Large intestine (tissue), 12 donors: ENCODE measurements at places on chromosomes 4 and X. TPM values are rescaled to one million over a fixed set of nuclear protein-coding genes. Genes with fewer than 3 reads are reported as not detected.

- peaks cover 21% of the 10 kb centered on the region for H3K4me1 ChIP-seq
- peak; percentile 75 for DNase-seq
- peak overlapping the region; percentile 54 for H3K27ac ChIP-seq
- no peaks in the 10 kb centered on the region for H3K27me3 ChIP-seq
- no peak overlapping the region for H3K4me3 ChIP-seq
These were observed 290.6 kb upstream of the BOD1L1 start for GRCh38 chr4:13918110-13918509.

- no peaks in the 10 kb centered on the region for H3K36me3 ChIP-seq
- no peaks in the 10 kb centered on the region for H3K4me1 ChIP-seq
- no peak overlapping the region for H3K4me3 ChIP-seq
- H3K27me3 ChIP-seq, result no peaks in the 10 kb centered on the region
- H3K27ac ChIP-seq, result no peak overlapping the region
These were observed 364.3 kb downstream of the FBXO8 start for GRCh38 chr4:173919196-173919595.

NPY2R gene
- polyA plus RNA-seq, result 1.8 TPM

- no peaks in the 10 kb centered on the region for H3K4me1 ChIP-seq
- H3K27ac ChIP-seq, result no peak overlapping the region
- no peaks in the 10 kb centered on the region for H3K27me3 ChIP-seq
- DNase-seq, result no peak
These were observed 133.7 kb downstream of the SOWAHB start for GRCh38 chr4:76764251-76764650.

MAGEC3 gene
- polyA plus RNA-seq, result 0.12 TPM

DNA sequence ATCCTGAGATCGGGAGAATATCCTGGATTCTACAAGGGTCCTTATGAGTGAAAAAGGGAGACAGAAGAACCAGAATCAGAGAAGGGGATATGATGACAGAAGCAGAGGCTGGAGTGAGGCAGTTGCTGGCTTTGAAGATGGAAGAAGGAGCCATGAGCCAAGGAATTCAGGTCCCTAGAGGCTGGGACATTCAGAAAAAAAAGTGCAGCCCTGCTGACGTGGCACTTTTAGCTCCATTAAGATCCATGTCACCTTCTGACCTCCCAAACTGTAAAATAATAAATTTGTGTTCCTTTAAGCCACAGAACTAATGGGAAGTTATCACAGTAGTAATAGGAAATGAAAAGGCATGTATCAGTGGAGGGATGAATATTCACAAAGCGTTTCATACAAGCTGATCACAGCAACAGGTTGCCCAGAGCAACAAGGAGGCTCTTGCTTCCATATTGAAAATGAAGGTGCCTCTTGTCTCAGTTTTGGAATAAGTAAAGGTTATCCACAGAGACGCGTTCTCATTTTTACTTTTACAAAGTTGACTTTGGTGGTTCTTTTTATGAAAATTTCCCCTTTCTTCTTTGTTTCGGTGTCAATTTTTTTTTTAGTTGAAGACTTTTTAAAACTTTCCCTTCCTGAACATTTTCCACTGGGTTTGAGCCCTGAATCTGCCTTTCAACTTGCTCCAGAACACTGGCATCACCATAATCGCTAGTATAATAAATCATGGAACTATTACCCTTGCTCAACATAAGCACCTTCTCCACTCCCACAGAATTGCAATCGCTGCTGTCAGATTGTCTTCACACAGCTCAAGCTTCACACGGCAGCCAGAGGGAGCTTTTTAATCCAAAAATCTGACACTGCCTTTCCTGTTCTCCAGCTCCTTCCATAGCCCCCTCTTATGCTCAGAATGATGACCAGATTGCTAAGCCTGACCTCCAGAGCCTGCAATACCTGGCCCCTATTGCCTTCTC lies 127.6 kb upstream of the RBPJ start:
- DNase-seq, result no peak
- H3K27ac ChIP-seq, result no peak overlapping the region

FHDC1 gene
- polyA plus RNA-seq, result 10.7 TPM

TCP11X2 gene
- polyA plus RNA-seq, result 0.25 TPM

- no peaks in the 10 kb centered on the region for H3K27me3 ChIP-seq
- no peak overlapping the region for H3K27ac ChIP-seq
- H3K36me3 ChIP-seq, result no peaks in the 10 kb centered on the region
- DNase-seq, result no peak
- H3K4me3 ChIP-seq, result no peak overlapping the region
These were observed 37.8 kb upstream of the PRPS2 start for GRCh38 chrX:12753366-12753765.

DNA sequence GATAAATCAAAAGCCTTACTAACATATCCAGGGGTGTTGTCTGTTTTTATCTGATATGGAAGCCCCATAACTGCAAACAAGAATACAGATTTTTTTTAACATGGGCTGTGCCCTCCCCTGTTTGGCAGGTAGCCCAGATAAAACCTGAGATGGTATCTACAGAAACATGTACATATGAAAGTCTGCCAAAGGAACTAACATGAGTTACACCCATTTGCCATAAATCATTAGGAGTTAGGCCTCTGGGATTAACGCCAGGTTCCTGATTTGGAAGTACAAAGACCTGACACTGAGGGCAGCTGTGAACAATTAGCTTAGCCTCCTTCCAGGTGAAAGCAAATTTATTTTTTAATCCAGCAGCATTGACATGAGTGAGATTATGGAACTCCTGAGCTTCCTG lies 264.3 kb downstream of the TECRL start:
- H3K27ac ChIP-seq, result no peak overlapping the region
- H3K27me3 ChIP-seq, result no peaks in the 10 kb centered on the region
- no peak overlapping the region for H3K4me3 ChIP-seq
- no peak for DNase-seq

CLDN22 gene
- not detected for polyA plus RNA-seq

DNA sequence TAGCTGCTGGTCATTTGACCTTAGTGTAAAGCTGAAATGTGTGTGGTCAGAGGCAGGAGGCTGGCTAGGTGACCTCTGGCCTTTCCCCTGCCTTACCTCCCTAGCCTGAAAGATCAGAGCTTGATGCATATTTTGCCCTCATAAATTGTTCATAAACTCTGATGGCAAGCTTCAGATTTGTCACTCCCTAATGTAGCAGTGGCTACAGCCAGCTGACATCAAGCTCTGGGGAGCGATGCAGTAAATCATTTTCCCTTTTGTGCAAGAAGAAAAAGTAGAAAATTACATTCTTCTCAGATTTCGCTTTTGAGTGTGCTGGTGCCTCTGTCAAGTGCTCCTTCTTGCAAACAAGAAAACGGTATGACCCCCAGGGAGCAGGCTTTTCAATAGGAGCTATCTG lies 87.7 kb upstream of the MAGEA4 start:
- no peaks in the 10 kb centered on the region for H3K36me3 ChIP-seq
- no peaks in the 10 kb centered on the region for H3K4me1 ChIP-seq
- no peak for DNase-seq
- no peak overlapping the region for H3K27ac ChIP-seq

BRS3 gene
- polyA plus RNA-seq, result 0.03 TPM

DNA sequence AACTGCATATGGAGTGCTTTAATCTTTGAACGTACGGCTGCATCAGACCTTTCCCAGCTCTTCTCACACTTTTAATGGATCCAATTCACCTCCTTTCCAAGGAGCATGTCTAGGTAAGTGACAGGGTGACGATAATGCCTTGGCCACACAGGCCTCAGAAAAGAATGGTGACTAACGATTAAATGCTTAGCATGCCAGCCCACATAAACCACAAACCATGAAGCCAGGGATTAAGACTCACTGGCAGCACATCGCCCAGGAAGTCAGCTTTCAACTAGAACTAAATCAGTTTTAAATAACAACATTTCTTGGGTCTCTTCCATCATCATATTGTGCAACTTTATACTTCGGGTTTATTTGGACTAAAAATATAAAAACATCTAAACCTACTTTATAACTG lies 28.7 kb downstream of the INPP4B start:
- no peaks in the 10 kb centered on the region for H3K27me3 ChIP-seq
- no peak for DNase-seq
- H3K36me3 ChIP-seq, result no peaks in the 10 kb centered on the region
- no peak overlapping the region for H3K27ac ChIP-seq

DNA sequence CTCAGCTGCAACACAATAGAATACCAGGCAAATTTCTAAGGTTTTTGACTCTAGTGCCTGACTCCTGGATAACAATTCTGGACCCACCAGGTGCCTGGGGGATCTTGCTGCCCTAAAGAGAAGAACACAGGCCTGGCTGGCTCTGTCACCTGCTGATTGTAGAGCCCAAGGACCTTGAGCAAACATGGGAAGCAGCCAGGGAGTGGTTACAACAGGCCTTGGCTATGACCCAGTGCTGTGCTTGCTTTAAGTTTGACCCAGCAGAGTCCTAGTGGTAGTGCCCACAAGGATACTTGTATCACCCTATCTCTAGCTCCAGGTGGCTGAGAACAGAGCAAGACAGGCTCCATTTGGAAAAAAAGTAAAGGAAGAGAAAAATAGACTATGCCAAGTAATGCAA lies 176.8 kb upstream of the DCAF12L2 start:
- no peaks in the 10 kb centered on the region for H3K27me3 ChIP-seq
- no peak for DNase-seq
- no peak overlapping the region for H3K27ac ChIP-seq

GRCh38 chrX:135432881-135433521 lies 11.3 kb downstream of the SMIM10L2A start:
- H3K36me3 ChIP-seq, result no peaks in the 10 kb centered on the region
- no peaks in the 10 kb centered on the region for H3K27me3 ChIP-seq
- no peak overlapping the region for H3K27ac ChIP-seq
- H3K4me3 ChIP-seq, result no peak overlapping the region
- no peaks in the 10 kb centered on the region for H3K4me1 ChIP-seq

PDE6B gene
- 27.1 TPM for polyA plus RNA-seq

GRCh38 chr4:76449362-76449767 lies 14.3 kb downstream of the SHROOM3 start:
- H3K27me3 ChIP-seq, result no peaks in the 10 kb centered on the region
- H3K27ac ChIP-seq, result no peak overlapping the region
- no peaks in the 10 kb centered on the region for H3K36me3 ChIP-seq
- no peaks in the 10 kb centered on the region for H3K4me1 ChIP-seq
- no peak overlapping the region for H3K4me3 ChIP-seq
- DNase-seq, result no peak

DNA sequence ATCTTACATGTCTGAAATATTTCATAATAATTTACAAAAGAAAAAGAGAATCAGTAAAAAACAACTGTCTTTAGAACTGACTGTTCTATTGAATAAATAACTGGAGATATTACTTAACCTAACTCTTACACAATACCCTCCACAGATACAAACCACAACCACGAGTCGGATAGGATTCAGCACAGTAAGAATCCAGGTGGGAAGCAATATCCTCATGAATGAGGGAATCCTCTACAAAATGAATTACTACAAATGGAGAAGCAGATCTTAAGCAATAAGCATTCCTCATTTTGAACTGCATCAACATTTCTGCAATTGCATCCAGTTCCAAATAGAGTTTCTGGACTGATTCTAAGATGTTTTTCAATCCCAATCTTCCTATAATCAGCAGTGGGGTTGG lies 227.1 kb downstream of the SH2D1A start:
- DNase-seq, result no peak
- H3K27me3 ChIP-seq, result no peaks in the 10 kb centered on the region
- no peaks in the 10 kb centered on the region for H3K4me1 ChIP-seq
- no peaks in the 10 kb centered on the region for H3K36me3 ChIP-seq
- no peak overlapping the region for H3K27ac ChIP-seq

DNA sequence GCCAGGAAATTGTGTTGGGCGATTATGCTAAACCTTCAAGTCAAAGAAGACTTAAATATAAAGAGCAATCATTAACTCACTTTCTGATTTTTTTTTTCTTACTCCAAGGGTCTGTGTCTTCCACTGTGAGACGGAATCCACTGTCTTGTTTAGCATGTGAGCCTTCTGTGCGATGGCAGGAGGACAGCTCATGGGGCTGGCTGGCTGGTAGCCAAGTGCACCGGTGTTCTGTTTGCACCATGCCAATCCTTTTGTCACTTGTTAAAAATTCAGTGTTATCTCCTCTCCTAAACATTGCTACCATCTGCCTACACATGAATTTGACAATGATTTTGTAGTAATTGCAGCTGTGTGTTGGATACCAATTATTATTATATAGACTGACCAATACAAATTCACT lies 1056.3 kb upstream of the IGFBP7 start:
- no peaks in the 10 kb centered on the region for H3K4me1 ChIP-seq
- no peak overlapping the region for H3K27ac ChIP-seq
- no peak overlapping the region for H3K4me3 ChIP-seq
- DNase-seq, result no peak

GABRG1 gene
- polyA plus RNA-seq, result 0.03 TPM

DNA sequence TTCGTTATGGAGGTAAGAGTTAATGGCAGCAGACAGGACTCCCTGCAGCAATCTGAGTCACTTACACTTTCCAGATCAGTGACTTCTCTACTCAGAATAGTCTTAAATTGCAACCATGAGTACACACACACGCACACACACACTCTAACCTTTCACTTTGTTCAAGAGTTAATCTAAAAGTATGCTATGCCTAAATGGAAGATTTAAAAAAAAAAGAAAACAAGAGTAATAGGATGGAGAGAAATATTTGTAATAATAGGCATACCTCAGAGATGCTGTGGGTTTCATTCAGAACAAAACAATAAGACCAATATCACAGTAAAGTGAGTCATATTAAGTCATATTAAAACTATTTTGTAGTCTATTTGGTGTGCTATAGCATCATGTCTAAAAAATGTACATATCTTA lies 969.1 kb upstream of the PCDH10 start:
- no peaks in the 10 kb centered on the region for H3K36me3 ChIP-seq
- no peak for DNase-seq
- no peak overlapping the region for H3K4me3 ChIP-seq
- no peak overlapping the region for H3K27ac ChIP-seq
- no peaks in the 10 kb centered on the region for H3K27me3 ChIP-seq

GRCh38 chr4:156193106-156193505 lies 239.4 kb upstream of the CTSO start:
- no peak overlapping the region for H3K4me3 ChIP-seq
- no peaks in the 10 kb centered on the region for H3K36me3 ChIP-seq
- H3K4me1 ChIP-seq, result no peaks in the 10 kb centered on the region
- H3K27ac ChIP-seq, result no peak overlapping the region

DNA sequence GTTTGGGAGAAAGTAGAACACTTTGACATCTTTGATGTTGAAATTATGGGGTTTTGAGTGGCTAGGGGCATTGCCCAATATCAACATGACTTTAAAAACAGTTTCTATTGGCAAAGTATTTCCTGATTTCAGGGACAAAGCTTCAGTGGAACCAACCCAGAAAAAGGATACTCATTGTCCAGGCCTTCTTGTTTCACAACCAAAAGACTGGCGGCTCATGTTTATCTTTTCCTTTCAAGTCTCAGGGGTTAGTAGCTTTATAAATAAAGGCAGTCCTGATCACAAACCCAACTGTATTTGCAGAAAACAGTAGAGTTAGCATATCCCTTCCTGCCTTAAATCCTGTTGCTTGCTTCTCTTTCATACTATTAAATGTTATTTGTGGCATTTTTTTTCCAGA lies 119.1 kb downstream of the SLITRK2 start:
- no peaks in the 10 kb centered on the region for H3K4me1 ChIP-seq
- H3K4me3 ChIP-seq, result no peak overlapping the region
- no peak for DNase-seq
- H3K27ac ChIP-seq, result no peak overlapping the region
